ENCODE measurements at places on chromosomes 6 and 20.

DNA sequence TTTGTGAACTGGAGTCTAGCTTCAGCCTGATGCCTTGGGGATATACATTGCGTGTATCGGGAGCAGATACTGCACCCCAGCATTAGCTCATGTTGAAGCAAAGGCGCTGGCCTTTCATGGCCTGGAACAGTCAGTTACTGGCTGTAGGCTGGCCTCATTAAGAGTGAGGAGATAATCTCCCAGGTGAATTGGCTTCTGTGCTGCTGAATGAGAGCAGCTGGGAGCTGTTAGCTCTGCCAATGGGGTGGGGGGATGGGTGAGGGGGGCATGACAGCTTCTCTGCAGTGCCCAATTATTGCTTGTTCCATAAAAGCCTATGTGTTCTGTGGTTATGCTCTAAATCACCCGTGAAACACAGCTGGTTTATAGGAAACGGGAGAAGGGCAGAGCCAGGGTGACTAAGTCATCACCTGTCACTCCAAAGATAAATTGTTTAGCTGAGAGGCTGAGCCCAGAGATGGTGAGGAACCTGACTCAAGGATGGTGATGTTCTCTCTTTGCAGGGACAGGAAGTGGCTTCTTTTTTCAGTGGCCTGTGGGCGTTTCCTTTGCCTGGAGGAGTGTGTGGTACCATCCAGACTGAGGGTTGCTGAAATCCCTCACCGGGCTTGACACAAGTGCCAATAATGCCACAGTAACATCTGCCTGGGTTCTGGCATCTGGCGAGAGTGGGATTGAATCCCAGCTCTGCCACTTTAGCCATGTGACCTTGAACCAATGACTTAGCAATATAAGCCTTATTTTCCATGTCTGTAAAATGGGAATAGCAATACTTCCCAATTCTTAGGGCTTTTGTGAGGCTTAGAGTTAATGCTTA, 170.8 kb downstream of the BCAS1 start:
- no peak for DNase-seq

DNA sequence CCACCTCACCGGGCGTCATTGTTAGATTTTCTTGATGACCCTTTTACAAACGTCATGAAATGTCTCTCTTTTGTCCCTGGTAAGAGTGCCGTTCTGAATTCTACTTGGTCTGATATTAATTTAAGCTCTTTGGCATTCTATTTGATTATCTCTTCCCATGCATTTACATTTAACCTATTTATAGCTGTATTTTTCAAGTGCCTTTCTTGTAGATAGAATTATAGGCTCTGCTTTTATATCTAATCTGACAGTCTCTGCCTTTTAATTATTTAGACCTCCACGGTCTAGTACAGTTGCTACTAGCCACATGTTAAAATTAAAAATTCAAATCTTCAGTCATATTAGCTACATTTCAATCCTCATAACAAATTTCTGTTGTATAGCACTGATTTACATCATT, 12.6 kb downstream of the RAB22A start:
- no peak for DNase-seq

DNA sequence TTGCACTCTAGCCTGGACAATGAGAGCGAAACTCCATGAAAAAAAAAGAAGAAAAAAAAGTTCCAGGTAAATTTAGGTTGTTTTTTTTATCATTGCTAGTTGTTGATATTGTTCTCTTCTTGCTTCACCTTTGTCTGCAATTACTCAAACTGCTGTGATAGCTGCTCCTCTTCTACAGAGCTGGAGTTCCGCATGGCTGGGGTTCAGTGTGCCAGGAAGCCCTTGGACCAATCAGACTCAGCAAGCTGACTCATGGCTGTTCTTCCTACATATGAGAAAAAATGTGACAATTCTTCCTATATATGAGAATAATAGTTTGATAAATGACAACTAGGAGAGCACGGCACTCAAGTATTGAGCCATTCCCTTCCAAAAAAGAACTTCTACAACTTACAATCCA, 28.4 kb downstream of the DPPA5 start:
- DNase-seq = no peak

DNA sequence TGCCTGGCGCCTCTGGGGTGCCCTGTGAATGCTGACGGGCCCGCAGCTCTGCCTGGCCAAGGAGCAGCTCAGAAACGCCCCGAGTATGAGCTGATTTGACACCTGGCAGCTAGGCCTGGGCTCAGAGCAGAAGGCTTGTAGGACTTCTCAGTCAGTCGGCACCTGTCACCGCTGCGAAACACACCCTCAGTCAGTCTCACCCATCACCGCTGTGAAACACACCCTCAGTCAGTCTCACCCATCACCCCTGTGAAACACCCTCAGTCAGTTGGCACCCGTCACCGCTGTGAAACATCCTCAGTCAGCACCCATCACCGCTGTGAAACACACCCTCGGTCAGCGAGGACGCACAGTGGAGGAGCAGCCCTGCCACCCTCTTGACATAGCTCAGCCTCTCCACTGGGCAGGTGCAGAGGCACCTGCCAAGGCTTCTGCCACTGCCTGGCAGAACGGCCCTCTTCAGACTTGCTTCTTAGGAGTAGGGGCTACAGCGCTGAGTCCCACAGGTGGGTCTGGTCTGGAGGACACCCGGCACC, 109.0 kb downstream of the PSMB1 start:
- no peak for DNase-seq

DNA sequence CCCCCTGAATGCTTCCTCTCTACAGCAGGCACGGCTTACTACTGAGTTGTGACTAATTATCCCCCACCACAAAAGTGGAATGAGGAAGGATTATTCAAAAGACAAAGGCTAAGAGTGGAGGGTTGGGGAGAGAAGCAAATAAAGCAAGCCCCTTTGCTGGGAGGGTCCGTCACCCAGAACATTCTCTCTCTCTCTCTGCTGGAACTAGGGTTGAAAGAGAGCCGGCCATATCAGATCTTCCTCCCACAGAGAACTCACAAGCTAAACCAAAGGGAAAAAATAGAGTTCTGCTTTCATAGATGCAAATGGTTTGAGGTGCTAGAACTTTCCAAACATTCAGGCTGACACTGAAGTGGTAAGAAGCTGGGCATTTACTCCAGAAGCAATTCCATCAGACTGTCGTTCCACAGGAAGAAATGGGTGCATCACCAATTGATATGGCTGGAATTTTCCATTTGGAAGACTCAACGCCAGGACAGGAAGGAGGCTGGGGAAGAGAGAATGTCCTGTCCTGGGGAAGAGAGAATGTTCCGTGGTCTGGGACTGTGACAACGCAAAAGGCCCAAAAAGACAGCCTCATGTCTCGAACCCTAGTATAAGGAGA, 7.9 kb downstream of the ZMYND8 start:
- no peak for DNase-seq

DNA sequence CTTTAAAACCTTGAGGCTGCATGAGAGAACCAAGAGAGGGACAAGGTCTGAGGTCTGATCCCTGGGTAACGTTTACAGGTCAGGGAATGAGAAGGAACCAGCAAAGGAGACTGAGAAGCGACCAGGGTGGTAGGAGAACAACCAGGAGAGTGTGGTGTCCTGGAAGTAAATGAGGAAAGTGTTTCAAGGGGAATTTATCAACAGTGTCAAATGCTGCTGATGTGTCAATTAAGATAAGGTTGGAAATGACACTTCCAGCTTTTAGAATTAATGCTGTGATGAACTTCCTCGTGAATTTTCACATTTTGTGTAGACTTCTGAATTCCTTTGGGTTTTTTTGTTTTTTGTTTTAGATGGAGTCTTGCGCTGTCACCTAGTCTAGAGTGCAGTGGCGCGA, 83.7 kb downstream of the CNBD2 start:
- no peak for DNase-seq

DNA sequence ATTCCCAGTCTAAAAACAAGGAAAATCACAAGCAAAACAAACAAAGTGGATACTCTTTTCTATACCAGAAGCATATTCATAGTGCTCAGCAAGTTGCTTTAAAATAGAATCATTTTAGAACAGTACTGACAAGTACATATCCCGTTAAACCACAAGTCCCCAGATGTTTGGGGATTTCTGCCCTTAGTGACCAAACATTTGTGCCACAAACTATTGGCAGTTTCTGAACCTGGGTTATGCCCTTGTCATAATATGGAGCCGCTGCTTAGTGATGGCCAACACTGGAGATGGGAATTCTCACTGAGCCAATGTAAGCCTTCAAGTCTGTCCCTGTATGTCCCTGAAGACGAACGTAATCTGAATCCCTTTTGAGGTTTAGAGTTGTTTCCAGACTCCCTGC, 436.7 kb upstream of the JAG1 start:
- DNase-seq = no peak

GRCh38 chr20:11429168-11429567, 488.5 kb upstream of the BTBD3 start:
- no peak for DNase-seq

- DNase-seq = no peak
Measured at GRCh38 chr6:56649053-56649769, 6.5 kb upstream of the DST start.

DNA sequence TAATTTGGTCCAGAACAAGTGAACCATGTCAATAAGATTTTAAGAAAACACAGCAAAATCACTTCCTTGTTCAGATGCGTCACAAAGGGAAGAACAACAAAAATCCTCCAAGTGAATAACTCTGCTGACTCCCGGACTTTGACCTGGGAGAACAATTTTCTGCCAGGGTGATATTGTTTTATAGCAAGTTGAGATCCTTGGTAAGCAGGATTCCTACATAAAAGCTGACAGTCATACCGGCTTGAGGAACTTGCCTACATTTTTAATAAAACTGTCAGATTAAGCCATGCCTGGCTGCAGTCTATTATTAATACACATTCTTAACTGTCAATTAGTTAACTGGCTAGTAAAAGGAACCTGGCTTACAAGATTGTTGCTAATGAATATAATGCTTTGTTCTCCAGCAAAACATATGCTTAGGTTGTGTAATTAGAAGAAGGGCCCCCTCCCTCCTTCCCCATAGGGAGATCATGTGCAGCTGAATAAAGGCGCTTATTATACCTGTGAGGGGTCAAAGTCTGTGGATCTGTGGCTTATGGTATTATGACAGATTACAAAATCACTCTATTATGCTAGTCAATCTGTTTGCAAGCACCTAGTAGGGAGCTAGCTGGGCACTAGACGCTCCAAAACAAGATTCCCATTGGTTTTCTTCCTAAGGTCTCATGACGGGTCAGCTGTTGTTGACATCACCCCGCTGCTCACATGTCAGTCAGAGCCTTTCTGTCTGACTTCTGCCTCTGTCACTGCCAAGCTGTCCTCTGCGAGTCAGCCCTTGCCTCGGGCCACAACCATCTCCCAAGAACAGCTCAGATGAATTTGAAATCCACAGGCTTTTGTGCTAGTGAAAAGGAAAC, 44.6 kb upstream of the SEC63 start:
- DNase-seq = peak; percentile 86

DNA sequence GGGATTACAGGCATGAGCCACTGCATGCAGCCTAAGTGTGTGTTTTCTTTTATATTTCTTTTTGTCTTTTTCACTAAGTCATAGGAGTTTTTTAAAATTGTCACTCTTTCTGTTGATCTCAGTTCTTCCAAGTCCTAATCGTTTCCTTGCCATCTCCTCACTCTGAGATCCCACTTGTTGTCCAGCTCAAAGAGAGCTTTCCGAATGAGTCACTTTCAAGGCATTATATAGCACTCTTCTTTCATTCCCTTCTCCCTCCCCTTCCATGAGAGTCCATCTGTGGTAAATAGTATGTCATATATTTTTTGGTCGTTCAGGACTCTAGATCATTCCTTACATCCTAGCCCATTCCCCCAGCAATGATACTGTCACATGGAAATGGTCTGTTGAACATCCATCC, 4.3 kb downstream of the VAPB start:
- no peak for DNase-seq

DNA sequence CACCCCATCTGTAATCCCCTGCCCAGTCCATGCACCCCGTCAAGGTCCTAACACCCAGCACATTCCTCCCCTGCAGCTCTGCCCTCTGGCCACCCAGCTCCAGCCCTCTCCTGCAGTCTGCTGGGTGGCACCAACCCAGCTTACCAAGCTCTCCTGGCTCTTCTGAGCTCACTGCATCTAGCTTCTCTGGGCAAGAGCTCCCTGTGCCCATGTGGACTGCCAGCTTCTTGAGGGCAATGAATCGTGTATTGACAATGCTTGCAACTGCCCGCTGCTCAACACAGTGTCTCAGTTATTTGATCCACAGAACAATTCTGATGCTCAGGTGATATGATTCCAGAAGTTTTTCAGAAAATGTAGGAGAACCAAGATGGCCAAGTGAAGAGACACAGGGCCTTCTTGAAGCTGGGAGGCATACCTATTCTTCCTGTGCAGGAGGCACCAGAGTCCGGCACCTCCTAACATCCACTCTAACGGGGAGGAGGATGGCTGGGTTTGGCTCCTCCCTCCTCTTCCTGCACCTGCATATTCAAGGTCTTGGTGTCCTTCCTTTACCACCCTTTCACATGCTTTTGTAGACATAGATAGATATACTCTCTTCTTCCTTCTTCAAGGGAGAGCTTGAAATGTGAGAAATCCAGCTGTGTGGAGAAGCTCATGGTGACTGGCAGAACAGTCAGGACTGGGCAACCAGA, 85.6 kb downstream of the TRERF1 start:
- no peak for DNase-seq
